ENCODE measurements at places on chromosomes 6 and 20.

GRCh38 chr6:137776786-137777686 lies 90.0 kb upstream of the TNFAIP3 start:
- no peak for DNase-seq

GRCh38 chr6:74000666-74001490 lies 304.9 kb downstream of the CD109 start:
- DNase-seq = no peak

DNA sequence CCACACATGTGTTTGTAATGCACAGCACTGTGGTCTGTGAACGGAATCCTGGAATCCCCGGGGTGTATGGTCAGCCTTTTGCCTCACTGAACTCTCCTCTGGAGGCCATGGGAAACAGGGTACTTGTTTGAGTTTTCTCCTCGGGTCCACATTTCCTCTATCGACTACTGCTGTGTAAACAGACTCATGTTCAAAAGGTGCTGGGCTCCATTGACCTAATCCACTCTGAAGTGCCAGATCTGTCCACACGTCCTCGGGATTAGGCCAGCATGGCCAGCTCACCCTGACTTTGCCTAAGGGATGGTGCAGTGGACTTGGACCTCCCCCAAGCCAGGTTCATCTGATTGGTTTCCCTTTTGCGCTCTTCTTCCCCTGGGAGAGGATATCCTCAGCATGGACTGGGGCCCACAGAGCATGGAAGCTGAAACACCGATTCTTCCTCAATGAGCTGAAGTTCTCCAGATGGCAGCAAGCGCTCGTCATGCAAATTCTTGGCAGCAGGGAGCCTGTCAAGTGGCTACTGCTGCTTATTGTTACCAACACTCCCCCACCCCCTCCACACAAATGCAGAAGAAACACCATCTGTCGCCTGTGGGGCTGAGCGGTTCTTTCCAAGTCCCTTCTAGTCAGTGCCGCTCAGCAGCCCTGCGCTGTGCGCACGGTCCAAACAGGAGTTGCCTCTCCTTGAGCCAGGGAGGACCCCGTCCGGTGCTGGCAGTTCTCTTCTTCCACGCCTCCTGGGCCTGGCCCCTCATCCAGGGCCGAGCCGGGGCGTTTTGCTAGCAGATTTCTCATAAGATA lies 292.6 kb upstream of the MARCKS start:
- DNase-seq = peak; percentile 80

DNA sequence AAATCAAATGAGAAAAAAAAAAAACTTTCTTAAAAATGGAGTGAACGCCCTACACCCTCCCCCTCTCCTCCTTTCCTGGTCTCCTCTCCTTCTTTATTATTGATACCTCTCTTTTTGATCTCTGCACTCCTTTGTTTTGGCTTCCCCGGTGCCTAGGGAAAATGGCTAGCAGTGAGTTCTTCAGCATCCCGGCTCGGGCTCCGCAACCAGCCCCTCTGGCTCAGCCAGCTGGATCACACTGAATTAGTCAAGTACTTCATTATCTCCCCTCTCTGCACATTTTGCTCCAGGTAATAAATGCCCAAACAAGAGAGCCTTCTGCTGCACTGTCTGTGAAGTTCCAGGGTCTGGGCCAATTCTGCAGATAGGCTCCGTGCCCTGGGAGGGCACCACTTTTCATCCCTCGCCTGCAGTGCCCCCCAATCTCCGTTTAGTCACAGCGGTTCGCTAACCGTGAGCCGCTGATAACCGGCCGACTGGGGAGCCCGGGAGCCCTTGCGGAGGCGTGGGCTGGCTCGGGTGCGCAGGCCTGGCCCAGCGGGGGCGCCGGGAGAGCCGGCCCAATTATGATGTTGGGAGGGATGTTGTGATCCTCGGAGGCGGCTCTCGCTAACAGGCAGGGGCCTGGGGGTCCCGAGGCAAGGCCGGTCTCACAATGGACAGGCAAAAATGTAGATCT lies 301.9 kb downstream of the TFAP2A start:
- no peak for DNase-seq

GRCh38 chr20:47280228-47280627 lies 76.3 kb downstream of the ZMYND8 start:
- no peak for DNase-seq

- no peak for DNase-seq
Measured at GRCh38 chr20:16821211-16822089, 73.3 kb downstream of the OTOR start.

- no peak for DNase-seq
Measured at GRCh38 chr20:420166-420620, 12.1 kb downstream of the RBCK1 start.

DNA sequence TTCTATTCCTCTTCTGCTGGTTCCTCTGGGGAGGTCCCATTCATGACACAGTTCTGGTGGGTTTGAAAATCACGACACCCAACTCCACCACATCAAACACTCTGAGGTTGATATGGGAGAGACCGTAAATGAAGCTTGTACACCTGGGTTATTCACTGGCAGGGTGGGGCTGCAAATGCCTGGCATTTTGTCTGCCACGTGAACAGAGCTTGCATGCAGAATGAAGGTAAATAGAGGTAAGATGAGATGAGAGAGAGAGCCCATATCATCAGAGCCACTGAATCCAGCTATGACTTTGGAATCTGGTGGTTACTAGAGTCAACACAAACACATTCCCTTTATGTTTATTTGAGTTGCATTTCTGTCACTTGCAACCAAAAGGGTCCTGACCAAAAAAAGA lies 97.4 kb downstream of the BANF2 start:
- no peak for DNase-seq

- DNase-seq = no peak
Measured at GRCh38 chr6:97110626-97111025, 172.4 kb downstream of the MMS22L start.

- no peak for DNase-seq
Measured at GRCh38 chr6:42078386-42078785, 28.1 kb downstream of the TAF8 start.

DNA sequence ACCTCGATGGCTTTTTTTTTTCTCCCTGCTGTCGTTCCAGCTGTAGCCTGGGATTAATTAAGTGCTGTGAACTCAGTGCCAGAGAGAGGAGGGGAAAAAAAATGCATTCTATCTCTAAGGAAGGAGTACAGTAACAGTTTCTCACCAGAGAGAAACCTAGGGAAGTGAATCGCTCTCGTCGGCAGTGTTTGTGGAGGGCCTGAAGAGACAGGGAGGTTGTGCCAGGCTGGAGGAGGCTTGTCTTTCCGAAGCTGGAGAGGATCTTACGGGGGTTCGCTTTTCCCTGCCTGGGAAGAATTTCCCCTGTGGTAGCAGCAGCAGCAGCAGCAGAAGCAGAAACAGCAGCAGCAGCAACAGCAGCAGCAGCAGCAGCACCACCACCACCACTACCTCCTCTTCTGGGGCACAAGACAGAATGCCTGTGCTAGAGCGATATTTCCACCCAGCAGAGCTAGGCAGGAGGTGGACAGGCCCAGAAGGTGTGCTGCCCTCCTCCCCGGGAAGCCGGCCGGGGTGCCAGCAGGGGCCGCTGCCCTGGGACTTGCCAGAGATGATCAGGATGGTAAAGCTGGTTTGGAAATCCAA lies 186.5 kb downstream of the PDE7B start:
- DNase-seq = no peak

GRCh38 chr6:61977099-61977498 lies 308.9 kb downstream of the KHDRBS2 start:
- DNase-seq = no peak

DNA sequence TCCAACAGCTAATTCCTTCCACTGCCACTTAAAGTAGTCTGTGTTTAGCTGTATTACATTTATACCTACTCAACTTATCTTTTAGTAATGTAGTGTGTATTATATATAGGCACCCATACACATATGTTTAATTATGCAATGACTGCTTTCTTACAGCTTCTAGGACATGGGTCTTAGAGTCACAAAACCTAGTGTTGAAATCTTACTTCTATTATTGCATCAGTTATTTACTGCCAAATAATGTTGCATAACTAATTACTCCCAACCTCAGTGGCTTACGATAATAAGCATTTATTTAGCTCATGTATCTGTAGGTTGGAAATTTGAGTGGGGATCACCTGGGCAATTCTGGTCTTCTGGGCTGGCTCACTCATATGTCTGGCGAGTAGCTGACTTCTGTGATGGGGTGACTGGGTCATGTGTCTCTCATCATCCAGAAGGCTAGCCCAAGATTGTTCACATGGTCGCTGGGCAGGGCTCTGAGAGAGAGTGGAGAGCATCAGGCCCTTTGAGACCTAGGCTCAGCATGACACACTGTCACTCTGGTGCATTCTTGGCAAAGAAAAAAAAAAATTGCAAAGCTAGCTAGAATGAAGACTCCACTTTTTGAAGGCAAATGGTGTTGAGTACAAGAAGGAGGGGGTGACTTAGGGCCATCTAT lies 187.0 kb downstream of the PLCB1 start:
- no peak for DNase-seq

DNA sequence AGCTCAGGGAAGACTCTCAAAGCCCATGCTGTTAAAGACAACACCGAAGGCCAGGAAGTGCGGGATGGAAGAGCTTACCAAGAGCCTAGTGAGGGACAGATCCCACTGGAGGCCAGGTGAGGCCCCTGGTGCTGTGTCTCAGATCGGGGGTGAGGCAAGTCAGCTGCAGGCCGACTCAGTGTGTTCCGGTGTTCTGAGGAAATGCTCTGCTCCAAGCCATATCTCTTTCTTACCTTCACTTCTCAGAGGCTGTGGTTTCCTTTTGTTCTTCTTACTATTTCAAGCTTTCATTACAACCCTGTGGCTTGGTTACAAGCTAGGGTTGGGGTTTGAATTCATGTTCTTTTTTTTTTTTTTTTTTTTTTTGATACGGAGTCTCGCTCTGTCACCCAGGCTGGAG lies 114.3 kb upstream of the ZFP64 start:
- DNase-seq = no peak

GRCh38 chr6:39496915-39497314 lies 174.4 kb upstream of the KCNK16 start:
- DNase-seq = no peak

GRCh38 chr6:98215531-98215930 lies 618.8 kb upstream of the POU3F2 start:
- no peak for DNase-seq

DNA sequence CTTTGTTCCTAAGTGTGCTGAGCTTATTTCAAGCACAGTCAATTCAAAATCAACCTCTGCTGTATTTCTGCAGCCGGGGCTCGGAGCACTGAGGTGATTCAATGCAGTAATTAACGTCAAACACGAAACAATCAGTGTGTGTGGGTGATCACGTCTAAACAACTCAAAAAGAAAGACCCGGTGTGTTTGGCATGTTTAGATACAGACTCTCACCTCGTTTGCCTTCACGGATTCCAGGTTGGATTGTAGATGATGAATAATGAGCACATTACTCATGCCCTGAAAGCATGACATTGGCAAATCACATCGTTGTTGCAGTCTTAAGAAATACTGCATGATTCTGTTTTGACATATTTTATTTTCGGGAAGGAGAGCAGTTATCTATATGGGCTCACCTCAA lies 231.0 kb downstream of the QKI start:
- no peak for DNase-seq

DNA sequence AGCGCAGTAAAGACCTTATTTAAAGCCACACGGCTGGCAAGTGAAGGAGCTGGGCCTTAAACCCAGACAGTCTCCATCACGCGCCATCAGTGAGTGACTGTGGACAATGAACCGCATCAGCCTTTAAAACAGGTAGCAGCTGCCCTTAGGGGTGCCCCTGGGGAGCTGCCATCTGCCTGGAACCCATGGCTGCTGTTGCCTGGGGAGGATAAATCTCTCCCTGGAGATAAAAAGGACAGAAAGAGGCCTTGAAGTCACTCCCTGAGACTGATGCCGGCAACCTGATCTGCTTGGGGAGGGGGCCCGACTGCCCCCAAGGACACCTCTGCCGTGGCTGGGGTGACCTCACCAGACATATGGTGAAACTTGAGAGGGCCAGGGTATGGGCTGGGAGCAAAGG lies 73.5 kb downstream of the PREX1 start:
- no peak for DNase-seq

GRCh38 chr6:6612308-6612707 lies 23.8 kb downstream of the LY86 start:
- no peak for DNase-seq

DNA sequence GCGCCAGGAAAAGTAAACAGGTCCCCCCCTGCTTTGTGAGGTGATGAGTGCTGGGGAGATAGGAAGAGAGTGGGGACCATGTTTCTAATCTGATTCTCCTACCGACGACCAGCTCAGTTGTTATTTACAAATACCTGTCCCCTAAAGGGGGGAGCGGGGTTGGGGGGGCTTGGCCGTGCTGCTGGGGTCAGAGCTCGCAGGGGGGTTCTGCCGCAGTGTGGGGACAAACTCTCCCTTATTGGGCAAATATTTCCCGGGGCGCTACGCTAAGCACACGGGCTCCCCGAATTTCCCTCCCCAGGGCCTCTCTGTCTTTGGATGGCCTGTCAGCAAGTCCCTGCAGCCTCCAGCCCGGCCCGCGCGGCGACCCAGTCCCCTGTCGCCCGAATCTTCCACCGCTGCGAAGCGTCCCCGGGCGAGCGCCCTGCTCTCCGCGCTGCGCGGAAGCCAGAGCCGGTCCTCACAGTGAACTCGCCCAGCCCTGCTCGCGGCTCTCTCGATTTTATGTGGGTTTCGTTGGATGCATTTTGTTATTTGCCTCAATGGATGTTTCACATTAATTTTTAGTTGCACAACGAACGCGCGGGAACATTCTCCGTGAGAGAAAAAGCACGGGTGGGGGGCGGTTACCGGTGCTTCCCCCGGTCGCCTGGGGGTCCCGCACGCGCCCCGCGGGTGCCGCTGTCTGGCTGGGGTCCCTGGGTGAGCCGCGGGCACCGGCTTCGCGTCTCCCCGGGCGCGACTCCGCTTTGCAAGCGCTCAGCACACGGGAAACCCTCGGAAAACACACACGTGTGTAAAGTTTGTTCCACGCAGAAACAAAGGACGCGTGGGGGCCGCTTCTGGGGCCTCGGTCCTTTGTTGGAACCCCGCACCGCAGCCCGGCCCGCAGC lies 1.5 kb upstream of the STX16 start:
- no peak for DNase-seq

DNA sequence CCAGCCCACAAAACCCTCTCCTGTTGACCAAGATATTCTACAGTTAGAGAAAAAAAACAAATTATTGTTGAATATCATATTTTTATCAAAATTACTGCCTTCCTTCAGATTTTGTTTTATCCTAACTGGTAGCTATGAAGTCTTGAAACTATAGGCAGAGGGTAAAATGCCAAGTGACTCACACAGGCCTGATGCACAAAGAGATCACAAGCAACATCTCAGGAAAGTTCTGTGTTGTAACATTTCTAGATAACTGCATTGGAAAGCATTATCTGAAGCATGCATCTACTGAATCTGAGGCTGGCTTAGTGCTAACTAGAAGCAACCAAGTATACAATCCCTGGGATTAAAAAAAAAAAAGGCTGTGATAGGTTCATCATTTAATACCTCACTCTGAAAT lies 134.2 kb downstream of the PKHD1 start:
- no peak for DNase-seq

DNA sequence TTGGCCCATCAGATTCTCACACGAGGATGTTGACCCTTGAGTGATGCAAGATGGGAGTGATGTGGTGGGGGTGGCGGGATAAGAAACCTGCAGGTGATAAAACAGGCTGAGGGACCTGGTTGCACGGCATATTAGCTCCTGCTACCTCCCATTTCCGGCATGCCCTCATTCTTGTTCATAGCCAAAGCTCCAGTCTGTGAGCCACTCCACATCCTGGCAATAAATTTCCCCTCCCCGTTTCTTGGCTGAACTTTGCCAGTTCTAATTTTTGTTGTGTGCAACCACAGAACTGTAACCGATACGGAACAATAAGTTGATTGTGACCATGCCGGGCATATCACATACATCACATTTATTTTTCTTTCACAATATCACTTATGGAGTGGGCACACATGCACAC lies 41.6 kb upstream of the NFATC2 start:
- DNase-seq = no peak
